Psoas muscle (tissue), 8 donors: ENCODE measurements at places on chromosomes 3 and 15.

GRCh38 chr15:92153620-92154019 is 240.1 kb upstream of the ST8SIA2 start:
- DNase-seq, result no peak

- no peak for DNase-seq
Observed at GRCh38 chr3:16801698-16802097, 83.1 kb upstream of the PLCL2 start.

DNA sequence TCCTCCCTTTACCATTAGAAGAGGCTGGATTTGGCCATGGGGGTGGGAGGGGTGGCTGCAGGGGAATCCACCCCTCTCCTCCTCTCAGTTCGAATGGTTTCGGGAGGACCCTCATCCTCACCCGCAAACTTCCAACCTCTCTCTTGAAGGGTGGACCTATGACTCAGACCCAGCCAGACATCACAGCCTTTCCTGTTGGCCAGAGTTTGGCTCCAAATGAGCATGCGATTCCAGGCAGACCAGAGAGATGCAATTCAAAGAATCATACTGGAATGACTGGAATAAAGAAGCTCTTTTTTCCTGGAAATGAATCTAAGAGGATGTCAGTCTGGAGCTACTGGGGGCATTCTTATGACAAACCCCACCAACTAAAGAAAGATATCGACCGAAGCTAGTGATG is 516.7 kb upstream of the MDFIC2 start:
- DNase-seq, result no peak

DNA sequence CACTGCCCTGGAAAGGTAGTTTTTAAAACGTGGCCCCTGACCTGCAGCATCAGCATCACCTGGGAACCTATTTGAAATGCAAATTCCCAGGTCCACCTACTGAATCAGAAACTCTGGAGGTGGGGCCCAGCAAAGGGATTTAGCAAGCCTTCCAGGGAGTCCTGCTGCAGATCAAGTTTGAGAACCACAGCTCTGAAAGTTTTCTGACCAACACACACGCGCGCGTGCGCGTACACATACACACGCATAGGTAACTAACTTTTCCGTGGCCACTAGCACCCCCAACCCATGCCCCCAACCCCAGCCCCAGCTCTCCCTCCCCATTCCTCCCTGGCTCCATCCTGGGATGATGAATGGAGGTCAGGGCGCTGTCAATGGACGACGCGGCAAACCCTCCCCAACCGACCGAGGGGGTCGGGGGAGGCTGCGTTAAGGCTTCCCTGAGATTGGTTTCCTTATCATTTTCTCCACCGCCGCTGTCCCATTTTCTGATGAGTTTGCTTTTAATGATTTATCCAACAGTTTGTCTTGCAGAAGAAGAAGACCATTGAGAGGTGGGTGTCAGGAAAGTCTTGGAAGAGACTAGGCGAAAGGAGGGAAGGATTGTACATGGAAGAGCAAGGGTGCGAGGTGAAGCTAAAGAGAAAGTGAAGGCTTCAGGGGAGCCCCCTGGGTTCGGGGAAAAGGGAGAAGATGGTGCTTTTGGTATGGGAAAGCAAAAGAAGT is 590 bp upstream of the BOC start:
- no peak for DNase-seq

GRCh38 chr3:35519936-35520335 is 119.4 kb upstream of the ARPP21 start:
- no peak for DNase-seq

- peak; percentile 59 for DNase-seq
Observed at GRCh38 chr3:176814285-176814684, 383.0 kb downstream of the TBL1XR1 start.

GRCh38 chr3:143814443-143814889 is 33.8 kb downstream of the SLC9A9 start:
- peak; percentile 61 for DNase-seq
